Immature natural killer cell (primary cell): ENCODE measurements at places on chromosomes 2 and 18.
A peak's percentile ranks its signal among the peaks of the same experiment; 100 is the strongest.

DNA sequence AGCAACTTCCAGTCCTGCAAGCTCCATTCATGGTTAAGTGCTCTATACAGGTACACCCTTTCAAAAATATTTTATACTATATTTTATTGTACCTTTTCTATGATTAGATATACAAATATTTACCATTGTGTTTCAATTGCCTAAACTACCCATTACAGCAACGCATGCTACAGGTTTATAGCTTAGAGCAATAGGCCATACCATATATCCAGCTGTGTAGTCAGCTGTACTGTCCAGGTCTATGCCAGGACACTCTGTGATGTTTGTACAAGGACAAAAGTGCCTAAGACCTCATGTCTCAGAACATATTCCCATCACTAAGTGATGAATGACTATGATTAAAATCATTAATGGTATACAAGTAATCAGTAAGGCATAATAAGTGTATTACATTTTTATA, 368.7 kb downstream of the CMPK2 start:
- no peak for DNase-seq

DNA sequence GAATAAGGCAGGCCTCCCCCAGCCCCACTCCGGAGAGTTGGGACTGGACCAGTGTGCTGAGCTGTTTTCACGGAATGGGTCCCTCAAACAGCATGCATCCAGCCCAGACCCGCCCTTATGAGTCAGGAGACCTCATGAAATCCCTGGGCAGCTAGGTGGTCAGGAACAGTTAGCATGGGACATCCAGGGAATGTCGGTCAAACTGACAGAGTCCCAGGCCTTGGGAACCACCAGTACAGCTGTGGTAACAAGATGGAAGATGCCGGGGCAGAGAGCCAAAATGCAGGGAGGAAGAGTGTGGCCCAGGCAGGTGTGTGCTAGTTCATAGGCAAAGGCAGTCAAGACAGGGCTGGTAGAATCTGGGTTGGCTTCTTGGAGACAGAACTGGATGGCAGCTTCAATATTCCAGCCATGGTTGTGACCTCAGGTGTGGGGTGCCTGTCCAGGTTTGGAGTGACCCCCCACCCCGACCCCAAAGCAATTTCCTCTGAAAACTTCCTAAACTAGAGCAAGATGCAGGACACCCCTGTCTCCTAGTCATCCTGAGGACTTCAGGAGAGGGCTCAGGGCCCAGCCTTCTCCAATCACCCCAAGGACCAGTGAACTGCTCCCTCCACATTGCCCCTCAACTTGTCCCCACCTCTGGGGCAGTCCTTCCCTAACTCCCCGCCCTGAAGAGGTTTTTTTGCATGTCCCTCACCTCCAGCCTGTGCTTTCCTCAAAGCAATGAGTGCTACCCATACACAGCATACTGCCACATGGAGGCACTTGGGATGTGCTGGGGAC, 46.5 kb downstream of the KCNIP3 start:
- DNase-seq = no peak

- DNase-seq = peak; percentile 78
Measured at GRCh38 chr2:23925702-23926289, 1.1 kb downstream of the ATAD2B start.

- DNase-seq = no peak
Measured at GRCh38 chr2:37892436-37893114, 32.5 kb upstream of the RMDN2 start.

DNA sequence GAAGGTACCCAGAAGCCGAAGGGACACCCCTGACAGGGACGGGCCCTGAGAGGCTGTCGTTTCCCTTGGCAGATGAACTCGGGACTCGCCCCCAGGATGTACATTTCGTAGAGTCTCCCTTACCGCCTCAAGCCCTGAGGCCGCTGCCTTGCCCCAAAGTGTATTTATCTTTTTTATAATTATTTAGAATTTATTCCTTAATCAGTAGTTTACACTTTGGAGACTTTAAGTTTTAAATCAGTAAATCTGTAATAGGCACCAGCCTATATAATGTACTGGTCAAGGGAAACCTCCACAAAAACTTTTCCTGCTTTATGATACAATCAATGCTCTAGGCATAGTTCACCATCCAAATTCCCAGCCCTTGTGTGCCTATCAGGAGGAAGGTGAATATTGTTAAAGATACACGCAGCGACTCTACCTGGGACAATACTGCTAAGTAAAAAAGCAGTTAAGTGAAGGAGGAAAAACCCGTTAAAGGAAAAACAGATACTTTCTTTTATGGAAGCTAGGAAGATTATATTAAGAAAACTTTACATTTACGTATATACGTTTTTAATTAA, 848 bp downstream of the VRK2 start:
- DNase-seq = no peak

- no peak for DNase-seq
Measured at GRCh38 chr2:150983314-150983897, 278.3 kb downstream of the RBM43 start.

GRCh38 chr2:209661286-209661894, 110.2 kb upstream of the UNC80 start:
- no peak for DNase-seq
